ENCODE measurements at places on chromosomes 13 and 19.
A peak's percentile ranks its signal among the peaks of the same experiment; 100 is the strongest.

DNA sequence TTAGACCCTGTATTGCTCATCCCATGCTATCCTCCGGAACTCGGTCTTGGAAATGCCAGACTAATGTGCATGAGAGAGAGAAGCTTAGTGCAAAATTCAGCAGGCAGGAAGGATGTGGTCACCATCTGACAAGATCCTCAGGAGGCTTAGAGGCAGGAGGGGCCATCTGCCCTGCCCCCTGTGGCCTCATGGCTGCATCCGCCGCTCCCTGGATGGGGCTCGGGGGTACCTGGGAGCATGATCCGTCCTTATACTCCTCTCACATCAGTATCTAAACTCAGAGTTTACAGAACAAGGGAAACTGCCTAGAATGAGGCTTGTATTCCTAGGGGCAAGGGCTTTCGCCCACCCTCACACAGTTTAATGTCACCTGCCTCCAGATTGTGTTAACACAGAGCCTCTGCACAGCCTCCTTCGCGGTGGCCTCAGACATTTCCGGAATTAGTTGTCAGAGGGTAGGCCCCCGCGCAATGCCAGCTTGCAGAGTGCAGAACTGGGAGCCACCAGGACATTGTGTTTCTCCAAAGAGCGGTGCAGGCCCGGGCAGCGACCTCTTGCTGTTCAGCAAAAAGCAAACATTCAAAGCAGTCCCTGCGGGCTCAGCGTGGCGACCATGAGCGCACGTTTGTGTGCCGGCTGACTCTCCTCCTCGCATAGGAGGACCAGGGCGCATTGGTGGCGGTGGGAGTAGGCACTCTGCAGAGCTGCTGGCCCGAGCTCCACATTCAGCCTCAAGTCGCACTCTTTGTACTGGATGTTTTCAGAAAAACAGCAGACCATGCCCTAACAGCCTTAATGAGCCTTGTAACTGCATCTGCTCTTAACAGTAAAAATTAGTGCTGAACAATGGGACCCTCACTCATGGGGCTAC lies 39.1 kb downstream of the GPR12 start:
- DNase-seq: no peak

DNA sequence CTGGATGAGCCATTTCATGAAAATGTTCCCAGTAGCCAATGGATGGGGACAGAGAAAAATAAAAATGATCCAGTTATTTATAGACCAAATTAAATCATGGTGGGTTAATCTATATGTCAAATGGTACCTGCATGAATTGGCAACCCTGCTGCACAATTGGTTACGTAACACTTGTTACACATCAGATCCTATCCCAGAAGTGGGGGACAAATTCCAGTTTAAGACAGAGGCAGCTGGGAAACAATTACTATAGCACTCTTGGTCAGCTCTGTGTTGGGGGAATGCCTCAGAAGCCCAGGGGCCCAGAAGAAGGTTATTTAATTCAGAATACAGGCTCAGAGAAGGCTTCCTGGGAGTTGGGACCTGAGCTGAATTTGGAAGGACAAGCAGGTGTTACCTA lies 81.1 kb upstream of the FLT1 start:
- DNase-seq: no peak

GRCh38 chr13:73535341-73535740 lies 476.5 kb downstream of the KLF5 start:
- DNase-seq: no peak

GRCh38 chr19:8254286-8255001 lies 45.3 kb downstream of the CERS4 start:
- DNase-seq: no peak

GRCh38 chr13:26978081-26978860 lies 193.3 kb downstream of the USP12 start:
- no peak for DNase-seq

GRCh38 chr13:93388701-93389100 lies 162.1 kb downstream of the GPC6 start:
- DNase-seq: no peak

GRCh38 chr19:33612928-33613619 lies 8.7 kb upstream of the CHST8 start:
- DNase-seq: no peak

DNA sequence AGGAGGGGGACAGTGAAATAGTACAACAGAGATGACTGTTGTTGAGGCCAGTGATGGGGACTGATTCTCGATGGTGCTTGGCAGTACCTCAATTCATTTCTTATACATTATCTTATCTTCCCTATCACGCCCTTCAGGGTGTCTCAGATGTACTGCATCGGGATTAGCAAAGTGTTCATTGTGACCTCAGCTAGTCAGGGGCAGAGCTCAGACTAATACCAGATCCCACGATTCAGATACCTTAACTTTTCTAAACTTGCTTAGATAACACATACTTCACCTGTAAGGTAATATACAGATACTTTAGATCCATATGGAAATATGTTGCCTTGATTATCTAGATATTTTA lies 720.6 kb downstream of the EFNB2 start:
- DNase-seq: no peak

DNA sequence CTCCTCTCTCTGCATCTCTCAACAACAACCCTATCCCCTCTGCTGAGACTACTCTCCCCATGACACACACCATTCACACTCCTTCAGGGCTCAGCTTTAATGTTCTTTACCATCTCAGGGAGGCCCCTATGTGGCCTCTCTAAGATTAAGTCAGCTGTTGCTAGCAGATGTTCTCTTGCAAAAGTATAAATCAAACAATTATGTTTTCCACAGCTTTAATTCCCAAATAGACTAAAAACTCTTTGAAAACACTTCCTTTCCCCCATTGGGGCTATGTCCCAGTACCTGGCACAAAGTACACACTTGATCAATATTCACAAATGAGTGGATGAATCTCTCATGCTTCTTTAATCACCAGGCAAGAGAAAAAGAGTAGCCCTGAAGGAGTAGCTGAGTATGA lies 5.1 kb downstream of the PEG3 start:
- DNase-seq: no peak

GRCh38 chr13:21453387-21454081 lies 5.6 kb downstream of the ZDHHC20 start:
- DNase-seq: no peak

- no peak for DNase-seq
Measured at GRCh38 chr19:48419158-48419920, 25.9 kb downstream of the GRIN2D start.

DNA sequence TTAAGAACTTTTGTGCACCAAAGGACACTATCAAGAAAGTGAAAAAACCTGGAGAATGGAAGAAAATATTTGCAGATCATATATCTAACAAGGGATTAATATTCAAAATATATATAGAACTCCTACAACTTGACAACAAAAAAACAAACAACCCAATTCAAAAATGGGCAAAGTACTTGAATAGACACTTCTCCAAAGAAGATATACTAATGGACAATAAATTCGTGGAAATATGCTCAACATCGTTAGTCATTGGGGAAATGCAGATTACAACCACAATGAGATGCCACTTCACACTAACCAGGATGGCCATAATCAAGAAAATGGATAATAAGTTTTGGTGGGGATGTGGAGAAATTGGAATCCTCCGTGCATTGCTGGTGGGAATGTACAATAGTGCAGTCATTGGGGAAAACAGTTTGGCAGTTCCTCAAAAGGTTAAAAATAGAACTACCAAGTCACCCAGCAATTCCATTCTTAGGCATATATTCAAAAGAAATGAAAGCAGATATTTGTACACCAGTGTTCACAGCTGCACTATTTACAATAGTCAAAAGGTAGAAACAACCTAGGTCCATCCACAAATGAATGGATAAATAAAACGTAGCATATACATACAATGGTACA lies 2.2 kb upstream of the LSR start:
- no peak for DNase-seq

GRCh38 chr13:42022796-42023493 lies 25.5 kb upstream of the DGKH start:
- DNase-seq: no peak

GRCh38 chr13:44848920-44849676 lies 140.2 kb downstream of the NUFIP1 start:
- no peak for DNase-seq

DNA sequence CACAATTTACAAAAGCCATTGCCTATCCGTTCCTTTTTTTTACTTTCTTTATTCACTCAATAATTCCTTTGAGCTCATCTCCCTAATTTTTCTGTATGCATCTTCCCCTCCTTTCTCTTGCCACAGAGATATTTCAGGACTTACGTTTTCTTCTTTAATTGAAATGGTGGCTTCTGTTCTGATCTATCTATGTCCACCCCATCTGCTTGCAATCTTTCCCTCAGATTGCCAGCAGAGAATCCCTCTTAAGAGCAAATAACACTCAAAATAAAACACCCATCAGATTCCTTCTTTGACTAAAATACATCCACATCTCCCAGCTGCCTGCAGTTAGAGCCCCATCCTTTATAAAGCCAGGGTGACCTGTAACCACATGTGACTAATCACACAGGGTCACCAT lies 478.6 kb downstream of the EFNB2 start:
- no peak for DNase-seq

DNA sequence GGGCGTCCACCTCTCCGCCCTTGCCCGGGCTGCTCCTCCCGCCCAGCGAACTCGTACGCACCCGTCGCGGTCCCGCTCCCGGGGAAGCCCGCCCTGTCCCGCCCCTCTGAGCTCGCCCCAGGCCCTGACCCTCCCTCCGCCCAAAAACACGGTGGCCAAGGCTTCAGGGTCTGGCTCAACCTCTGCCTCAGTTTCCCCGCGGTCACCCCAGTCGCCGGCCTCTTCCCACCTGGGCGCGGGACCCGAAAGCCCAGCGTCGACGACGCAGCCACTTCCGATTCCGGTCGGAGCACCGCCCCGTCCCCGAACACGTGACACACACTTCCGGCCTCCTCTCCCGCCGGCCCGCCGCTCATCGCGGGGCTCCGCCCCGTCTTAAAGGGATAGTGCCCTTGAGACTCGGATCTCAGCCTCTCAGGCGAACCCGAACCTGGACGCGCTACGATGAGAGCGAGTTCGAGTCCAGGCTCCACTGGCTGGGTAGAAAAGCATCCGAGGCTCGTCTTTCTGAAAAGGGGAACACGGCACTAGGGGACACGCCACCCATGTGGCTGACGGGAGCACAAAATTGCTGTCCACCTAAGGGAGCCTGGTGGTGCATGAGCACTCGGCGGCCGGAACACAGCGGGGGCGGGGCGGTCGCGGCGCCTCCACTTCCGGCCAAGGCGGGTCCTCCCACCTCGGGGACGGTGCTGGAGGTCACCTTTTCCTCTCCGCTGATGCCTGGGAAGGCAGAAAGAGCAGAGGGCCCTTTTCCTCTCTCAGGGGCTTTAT lies at the start of gene C19orf25:
TSS of gene C19orf25 (minus strand) at position 282 of the 774 bp plus-strand sequence. CDS start 312 bp downstream, outside the sequence.
- DNase-seq: peak; percentile 90

GRCh38 chr19:29650772-29651387 lies 14.4 kb upstream of the PLEKHF1 start:
- no peak for DNase-seq

DNA sequence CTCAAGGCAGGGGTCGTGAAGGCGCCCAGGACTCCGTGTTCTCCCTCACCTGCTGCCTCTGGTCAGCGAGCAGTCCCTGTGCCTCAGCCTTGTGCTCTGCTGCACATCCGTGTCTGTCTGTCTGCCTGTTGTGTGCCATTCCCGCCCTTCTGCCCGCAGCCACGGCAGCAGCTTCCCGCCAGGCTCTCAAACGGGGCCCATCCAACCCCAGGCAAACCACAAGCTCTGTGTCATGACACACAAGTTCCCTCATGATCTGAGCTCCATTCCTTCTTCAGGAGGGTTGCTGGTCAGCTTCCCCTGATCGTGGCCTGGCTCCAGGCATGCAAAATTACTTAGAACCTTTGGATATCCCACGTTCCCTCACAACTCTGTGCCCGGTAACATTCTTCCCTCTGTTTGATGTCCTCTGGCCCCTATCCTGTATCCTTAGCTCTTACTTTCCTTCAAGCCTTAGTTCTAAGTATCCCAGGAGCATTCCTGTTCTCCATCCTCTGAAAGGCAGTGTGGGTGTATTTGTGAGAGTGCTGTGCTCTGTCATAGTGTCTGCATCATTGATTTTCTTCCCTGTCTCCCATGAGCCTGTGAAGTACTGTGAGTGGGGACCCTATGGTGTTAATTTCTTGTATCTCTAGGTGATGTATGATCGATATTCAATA lies 3.2 kb downstream of the GPR183 start:
- DNase-seq: no peak

DNA sequence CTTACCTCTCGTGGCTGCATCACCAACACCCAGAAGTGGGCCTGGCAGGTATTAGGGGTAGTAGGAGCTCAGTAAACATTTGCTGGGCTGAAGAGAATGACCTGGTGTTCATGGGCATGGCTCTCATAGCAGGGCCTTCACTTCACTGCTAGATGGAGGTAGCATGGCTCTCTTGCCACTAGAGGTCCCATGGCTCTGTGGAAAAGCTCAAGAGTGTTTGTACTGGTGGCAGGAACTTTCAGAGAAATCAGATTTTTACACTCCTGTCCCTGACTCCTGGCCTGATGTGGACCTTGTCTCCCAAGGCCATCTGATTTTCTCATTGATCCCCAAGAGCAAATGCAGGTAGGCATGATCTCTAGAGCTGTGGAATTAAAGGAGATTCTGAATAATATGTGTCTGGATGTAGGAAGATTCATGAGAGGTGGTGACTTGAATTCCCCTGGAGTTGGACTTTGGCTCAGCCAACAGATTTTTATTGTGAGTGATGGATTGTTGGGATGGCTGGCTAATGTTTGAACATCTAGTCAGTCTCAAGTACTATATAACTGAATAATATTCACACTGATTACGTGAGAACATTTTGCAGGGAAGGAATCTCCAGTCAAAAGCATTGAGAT lies 5.7 kb downstream of the ZNF574 start:
- no peak for DNase-seq

DNA sequence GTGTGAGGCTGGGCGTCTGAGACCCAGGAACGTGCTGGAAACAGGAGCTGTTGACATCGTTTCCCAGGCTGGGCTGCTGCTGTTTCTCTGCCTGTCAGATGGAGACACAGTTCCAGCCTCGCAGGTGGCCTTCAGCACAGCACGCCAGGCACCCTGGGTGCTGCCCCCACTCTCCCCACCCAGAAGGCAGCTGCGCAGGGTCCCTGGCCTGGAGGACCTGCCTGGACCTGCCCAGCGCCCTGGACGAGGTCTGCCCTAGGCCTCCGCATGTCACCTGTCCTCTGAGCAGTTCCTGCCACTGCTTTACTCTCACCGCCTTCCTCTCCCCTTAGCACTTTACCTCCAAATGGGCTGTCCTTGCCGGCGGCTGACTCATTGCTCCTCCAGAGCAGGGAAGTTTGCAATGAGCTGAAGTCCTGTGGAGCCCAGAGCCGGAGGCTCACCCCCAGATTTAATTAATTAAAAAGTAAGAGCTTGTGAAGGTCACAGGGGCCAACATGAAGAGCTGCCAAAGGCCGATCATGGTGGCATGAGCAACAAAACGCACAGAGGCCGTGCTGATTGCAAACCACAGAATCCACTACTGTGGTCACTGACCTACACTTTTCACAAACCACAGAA lies 32.2 kb downstream of the C13orf46 start:
- DNase-seq: no peak

GRCh38 chr19:47778049-47778953 lies at the start of gene SELENOW:
Gene SELENOW (plus strand): TSS chr19:47778703. CDS start chr19:47778786, 83 bp downstream.
- DNase-seq: peak; percentile 91

- DNase-seq: no peak
Measured at GRCh38 chr13:104782741-104783140, 1716.5 kb upstream of the SLC10A2 start.

- DNase-seq: no peak
Measured at GRCh38 chr19:52963247-52963618, 552 bp upstream of the ZNF816 start.

- DNase-seq: no peak
Measured at GRCh38 chr13:44117351-44117750, 237.6 kb downstream of the LACC1 start.

All from COR-L47 (cell line).